Renal pelvis (tissue), 12 donors: ENCODE measurements at places on chromosomes 1 and 21.

DNA sequence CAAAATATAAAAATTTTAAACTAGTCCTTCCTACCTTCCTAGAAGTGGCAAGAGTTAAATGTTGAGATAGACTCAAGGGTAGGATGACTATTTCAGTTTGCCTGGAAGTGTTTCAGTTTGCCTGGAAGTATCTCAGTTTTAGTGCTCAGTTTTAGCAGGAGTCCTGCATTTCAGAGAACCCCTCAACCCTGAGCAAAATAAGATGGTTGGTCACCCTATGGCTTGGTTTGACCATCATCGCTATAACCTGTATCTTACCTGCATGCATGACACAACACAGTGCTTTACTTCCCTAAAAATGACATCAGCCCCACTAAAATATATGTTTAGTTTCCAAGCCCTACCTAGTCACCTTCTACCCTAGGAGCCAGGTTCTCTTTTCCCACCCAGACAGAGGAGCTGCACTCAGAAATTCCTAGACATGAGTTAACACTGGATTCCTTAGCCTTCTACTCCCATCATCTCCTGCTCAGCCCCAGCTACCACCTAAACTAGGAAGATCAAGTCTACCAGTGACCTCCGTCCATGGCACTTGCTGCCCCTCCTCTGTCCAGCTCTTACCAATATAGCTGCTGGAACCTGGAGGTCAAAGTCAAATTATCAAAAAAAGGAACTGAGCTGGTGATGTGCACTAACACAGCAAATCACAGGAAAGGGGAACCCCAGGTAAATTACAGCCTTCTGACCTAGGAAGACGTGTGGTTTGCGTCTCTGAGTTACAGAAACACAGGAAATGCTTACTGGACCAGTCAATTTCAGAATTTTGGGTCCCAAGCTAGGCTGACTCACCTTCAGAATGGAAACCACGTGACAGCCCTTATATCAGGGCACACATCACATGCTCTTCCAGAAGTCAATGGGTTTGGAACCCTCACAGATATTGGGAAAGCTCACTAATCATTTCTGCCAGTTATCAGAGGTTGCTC is 2.2 kb upstream of the G0S2 start:
- DNase-seq, result no peak

- DNase-seq, result no peak
These were observed 9.6 kb downstream of the IGSF9 start for GRCh38 chr1:159935719-159936272.

DNA sequence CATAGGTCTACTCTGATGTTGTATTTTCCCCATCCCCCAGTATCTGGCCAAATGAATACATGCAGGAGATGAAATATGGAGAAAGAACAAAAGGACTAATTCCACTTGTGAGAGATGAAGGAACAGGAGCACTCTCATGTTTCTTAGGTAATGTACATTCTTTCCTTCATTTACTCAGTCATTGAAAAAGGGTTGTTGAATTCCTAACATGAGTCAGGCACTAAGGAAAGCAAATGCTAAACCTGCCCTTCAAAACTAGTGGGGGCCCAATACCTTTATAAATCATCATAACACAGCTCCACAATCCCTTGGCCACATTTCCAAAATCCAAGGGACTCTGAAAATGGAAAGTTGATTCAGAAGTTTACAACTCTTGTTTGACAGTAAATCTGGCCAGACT is 94.3 kb downstream of the DIRAS3 start:
- DNase-seq, result no peak

- no peak for DNase-seq
These were observed 13.3 kb downstream of the RPS6KA1 start for GRCh38 chr1:26542771-26543451.

DNA sequence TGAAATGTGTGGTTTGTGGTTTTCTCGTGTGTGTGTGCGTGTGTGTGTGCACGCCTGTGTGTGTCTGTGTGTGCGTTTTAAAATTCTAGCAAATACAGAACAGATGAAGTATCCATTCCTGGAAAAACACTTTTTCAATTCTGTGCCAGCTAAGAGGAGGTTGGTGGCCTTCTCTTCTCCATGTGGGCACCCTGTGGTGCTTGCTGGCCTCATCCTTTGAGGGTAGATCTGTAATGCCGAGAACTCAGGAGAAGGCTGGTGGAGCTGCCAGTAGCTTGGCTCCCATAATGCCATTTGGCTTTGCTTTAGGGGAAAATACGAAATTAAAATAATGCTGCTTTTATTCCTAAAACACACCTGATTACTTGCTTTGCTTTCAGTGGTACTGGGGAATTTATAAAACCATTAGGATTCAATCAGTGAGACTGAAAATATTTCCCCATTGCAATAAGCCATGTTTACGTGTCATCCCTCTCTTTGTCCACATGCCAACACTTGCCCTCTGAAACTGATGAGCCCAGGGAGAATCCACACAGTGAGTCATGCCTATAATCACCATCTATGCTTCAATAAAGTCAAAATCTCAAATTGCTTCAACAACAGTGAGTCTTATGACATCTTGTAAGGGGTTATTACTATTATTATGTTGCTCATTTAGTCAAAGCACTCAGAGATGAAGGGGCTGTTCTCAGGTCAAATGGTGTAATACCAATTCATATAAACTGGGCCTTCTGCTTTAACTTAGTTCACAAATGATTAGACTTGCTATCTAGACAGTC is 39.2 kb downstream of the ABCA4 start:
- no peak for DNase-seq

DNA sequence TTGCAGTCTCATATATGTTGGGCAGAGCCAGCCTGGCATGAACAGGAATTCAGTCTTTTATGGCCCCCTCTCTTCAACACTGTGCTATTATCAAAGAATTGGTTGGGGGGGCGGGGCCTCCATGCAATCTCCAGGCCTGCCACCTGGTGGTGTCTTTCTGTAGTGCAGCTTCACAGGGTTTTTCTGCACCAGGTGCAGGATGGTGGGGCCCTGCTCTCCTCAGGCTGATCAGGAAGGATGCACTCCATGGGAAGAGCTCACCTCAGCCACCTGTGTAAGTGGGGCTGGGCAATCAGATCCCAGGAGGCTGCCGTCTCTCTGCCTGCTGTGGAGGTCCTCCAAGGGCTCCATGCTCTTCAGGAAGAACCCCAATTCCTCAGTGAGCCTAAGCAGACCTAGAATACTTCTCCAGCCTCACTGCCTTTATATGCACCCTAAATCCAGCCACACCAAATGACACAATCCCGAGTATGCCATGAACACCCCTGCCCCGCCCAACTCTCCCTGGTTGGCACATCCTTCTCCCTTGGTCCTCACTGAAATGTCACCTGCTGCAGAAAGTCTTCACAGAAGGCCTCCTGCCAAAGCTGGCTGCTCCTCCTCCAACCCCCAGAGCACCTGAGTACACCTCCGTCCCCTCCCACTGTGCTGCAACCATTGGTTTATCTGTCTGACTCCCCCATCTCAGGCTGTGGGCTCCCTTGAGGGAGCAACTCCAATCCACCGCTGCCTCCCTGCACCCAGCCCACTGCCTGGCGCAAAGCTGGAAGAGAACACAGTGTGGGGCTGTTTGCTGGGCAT is 16.5 kb downstream of the STK40 start:
- peak; percentile 76 for DNase-seq

DNA sequence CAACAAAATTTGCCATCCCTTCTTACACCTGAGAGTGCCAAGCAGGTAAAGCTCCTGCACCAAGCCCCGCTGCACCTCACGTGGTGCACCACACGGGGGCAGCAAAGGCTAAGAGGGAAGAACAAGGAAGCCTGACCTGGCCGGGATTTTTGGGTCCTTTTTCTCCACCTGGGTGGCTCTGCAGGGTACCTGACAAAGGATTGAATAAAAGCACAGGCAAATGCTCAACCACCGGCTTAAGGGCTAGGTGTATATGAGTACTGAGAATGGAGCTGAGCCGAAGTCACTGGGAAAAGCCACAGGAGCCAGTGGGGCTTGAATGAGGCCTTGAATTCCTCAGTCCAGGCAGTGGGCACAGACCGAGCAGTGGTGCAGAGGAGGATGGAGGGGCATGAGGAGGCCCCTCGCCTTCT is 36.4 kb downstream of the ZNF697 start:
- DNase-seq, result no peak

GRCh38 chr1:113511269-113511668 is 121.0 kb downstream of the MAGI3 start:
- DNase-seq, result no peak

DNA sequence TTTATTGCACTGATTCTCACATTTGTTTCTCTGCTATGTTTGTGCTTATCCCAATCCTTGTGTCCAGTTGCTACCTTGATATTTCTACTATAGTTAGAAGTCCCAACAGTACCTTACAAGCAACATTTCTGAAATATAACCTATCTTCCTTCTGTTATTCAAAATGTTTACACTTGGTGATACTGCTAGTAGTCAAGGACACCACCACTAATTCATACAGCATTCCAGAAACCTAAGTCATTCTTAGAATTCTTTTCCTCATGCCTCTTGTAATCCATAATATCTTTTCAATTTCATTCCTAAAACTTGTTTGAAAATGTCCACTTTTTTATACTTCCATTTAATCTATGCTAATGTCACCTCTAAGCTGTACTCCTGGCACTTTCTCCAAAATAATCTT is 2132.1 kb downstream of the NCAM2 start:
- DNase-seq, result no peak

DNA sequence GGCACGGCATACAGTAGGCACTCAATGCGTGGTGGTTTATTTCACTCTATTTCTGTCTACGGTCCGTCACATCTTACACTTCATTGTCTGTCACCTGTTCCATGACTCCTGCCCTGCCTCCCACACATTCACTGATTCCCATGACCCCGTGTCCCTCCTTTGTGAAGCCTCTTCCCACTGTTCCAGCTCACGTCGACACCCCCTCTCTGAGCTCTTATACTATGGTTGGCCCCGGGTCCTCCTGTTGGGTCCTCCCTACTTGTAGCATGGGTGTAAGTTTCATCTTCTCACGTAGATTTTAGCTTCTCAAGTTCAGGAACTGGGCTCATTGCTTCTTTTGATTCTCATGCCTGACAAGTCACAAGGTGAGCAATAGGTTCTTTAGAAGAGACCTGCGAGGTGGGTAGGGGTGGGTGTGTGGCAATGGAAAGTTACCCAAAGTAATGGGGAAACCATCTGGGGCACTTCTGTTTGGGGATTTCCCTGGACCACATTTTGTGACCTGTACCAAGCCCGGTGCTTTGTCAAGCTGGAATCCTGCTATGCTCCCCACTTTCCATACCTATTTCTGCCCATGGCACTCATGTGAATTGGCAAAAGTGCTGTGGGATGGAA is 22.1 kb upstream of the IL10 start:
- no peak for DNase-seq

GRCh38 chr1:201659572-201659971 is 120.6 kb downstream of the NAV1 start:
- DNase-seq, result no peak

DNA sequence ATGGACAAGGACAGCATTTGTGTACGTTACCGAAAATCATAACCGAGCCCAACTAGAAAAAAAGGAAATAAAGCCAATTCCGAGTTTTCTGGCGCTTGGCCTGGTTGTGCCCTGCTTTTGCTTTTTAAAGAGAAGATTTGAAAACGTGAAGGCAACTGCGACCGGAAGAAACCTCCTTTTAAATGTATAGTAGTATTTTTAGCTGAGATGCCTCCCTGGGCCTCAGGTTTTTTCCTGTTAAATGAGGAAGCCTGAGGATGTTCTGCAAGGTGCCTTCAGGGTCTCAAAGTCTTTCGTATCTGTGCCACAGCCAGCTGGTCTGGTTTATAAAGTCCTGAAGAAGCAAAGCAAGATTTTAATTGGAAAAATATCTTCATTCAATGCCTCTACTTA is 371 bp upstream of the ODF2L start:
- no peak for DNase-seq
